ENCODE measurements at places on chromosomes 6 and 20.

- no peak for DNase-seq
Measured at GRCh38 chr20:52645822-52646221, 326.3 kb upstream of the TSHZ2 start.

GRCh38 chr6:27187231-27188060 is 60.1 kb upstream of the PRSS16 start:
- DNase-seq: peak; percentile 45

DNA sequence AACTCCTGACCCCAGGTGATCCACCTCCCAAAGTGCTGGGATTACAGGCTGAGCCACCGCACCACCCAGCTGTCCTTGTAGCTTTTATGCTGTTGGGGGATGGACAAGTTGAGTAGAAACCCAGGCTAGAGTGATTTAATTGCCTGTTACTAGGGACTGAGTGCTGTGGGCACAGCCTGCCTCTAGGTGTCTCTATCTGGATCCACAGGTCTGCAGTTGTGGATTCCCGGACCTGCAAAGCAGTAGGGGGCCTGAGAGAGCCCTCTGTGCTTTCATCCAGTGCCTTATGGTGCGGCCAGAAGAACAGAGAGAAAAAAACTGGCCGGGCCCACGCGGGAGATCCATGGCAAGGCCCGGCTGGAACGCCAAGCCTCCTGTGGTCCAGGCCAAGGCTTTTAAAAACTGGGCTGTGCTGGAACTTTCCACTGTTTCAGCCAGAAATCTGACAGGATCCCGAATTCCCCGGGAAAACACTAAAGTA is 5.2 kb downstream of the SIRPA start:
- DNase-seq: peak; percentile 74

DNA sequence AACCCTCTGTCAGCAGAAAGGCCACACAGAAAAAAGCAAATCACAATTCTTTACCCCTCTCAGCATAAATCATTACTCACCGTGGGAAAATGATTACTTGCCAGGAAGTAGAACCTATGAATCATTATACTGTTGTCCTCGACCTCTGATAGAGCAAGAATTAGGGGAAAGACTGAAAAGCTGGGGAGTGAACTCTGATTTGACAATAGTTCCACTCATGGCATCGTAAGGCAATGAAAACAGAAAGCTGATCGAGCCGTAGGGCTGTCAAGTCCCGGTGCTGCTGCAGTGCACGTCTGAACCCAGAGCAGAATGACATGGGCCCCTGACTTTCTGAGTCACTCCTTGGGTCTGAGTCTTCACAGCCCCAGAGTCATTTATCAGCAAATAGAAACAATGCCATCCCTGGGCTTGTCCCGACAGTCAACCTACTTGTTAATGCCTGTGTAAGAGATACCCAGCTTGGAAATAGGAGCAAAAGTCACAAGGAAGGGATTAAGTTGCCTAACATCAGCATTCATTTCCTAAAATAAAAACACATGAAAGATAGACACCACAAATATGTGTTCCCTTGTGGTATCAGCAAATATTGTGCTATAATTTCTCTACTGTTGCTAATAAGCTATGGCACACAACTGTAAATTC is 224.8 kb upstream of the MARCKS start:
- DNase-seq: peak; percentile 45

DNA sequence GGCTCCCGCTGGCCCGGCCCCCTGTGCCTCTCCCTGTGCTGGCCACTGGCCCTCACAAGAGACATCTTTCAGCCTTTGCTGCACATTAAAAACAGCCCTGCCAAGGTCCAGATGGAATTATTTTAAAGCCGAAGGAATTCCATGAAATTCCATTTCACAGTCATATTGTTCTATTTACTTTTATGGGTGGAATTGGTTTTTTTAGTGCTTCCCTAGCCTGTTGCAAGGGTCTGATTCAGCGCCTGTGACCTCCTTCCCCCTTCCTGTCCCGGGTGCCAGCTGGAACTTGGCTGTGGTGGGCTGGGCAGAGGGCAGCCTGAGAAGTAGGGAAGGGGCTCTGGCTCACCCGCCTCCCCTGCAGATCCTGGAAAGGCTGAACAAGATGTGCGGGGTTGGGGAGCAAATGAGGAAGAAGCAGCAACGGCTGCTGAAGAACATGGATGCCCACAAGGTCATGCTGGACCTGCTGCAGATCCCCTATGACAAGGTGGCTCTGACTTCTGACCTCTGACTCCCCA is 34.3 kb downstream of the UQCC2 start:
- no peak for DNase-seq

DNA sequence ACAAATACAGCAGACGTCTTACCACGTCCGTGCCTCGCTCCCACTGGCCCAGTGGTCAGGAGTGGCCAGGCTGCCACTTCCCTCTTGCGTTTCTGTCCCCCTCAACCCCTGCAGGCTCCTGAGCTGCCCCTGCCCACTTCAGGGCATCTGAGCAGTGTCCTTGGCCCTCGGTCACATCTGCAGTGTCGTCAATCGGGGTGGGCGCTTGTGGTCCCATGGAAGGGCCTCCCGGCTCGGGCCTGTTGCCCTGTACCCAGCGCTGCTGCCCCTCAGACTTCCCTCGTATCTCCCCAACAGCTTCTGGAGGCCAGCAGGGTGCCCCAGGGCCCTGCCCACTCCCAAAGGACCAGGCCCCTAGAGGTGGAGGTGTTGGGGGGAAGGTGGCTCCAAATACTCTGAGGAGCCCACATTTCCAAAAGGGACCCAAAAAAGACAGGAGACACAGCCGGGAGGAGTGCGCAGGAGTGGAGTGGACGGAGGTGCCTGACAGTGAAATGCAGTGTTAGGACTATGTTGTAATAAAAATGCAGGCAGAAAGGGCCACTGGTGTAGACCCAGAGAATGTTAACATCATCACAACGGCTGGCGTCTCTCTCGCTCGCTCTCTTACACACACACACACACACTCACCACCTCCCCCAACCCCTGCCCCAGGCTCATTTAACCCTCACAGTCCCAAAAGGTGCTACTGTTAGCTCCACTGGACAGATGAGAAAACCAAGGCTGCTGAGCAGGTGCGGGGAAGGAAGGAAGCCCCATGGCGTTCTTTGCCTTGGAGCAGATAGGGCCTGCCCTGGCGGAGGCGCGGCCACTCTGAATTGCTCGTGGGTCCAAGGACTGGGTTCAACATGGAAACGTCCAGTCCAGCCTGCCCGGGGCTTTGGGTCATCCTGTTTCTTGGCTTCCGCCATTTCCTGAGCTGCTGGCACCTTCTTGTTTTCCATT is 343.9 kb downstream of the ZFAND3 start:
- no peak for DNase-seq

DNA sequence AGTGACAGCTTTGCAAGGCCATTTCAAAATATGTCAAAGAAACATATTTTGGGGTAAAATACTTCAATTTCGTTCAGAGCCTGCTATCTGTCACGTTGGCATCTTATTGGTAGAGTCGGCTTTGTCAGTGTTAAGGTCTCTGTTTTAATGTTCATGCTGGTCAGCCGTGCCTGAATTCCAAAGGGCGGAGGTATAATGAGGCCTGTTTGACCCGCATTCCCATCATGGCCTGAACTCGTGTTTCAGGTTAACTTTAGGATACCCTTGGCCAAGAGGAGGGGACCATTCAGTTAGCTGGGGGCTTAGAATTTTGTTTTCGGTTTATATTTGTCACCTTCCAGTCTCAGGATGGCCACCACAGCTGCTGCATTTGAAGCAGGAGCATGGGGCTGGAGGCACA is 236.4 kb downstream of the NFATC2 start:
- DNase-seq: no peak

- no peak for DNase-seq
Measured at GRCh38 chr20:8082025-8082424, 50.0 kb upstream of the PLCB1 start.

GRCh38 chr6:74597266-74597665 is 608.6 kb downstream of the COL12A1 start:
- no peak for DNase-seq

DNA sequence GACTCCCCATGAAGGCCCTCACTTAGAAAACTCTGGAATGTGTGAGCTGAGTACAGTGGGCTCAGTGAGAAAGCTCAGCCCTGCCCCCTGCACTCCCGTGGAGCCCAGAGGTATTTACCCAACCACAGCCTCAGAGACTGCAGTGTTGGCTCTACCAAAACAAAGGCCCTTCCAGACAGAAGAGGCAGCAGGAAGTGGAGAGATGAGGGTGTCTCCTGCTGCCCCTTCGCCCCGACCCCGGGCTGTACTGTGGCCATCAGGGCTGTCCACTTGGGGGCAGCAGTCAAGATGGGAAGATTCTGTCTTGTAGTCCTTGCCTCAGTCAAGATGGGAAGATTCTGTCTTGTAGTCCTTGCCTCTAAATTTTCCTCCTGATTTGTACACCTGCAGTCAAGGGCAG is 341.3 kb downstream of the TAF4 start:
- DNase-seq: peak; percentile 27

GRCh38 chr6:134217798-134218140 is 100.1 kb downstream of the SGK1 start:
- no peak for DNase-seq

GRCh38 chr6:20379231-20379630 is 22.4 kb upstream of the E2F3 start:
- DNase-seq: no peak

- DNase-seq: peak; percentile 12
Measured at GRCh38 chr20:53489528-53489927, 104.1 kb downstream of the ZNF217 start.

DNA sequence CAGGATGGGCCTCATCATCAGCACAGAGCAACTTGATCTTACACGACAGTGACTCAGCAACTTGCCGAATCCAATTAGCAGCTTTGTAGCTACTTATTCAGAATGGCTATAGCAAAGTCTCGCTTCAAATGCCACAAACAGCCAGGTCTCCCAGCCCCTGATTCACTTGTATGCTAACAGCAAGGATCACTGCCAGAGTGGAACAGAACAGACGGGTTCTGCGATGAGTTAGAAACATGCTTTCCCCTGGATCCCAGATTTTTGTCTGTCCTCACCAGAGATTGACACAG is 254.4 kb downstream of the NRN1 start:
- DNase-seq: no peak

- DNase-seq: no peak
Measured at GRCh38 chr6:114140416-114140815, 169.5 kb upstream of the HDAC2 start.

- peak; percentile 51 for DNase-seq
Measured at GRCh38 chr20:62929051-62929538, 2.8 kb upstream of the DIDO1 start.

GRCh38 chr6:74166849-74167248 is 470.8 kb downstream of the CD109 start:
- DNase-seq: no peak

GRCh38 chr6:56958481-56958880 is 3.6 kb downstream of the BEND6 start:
- DNase-seq: no peak

- no peak for DNase-seq
Measured at GRCh38 chr6:56144538-56145324, 102.6 kb downstream of the COL21A1 start.

DNA sequence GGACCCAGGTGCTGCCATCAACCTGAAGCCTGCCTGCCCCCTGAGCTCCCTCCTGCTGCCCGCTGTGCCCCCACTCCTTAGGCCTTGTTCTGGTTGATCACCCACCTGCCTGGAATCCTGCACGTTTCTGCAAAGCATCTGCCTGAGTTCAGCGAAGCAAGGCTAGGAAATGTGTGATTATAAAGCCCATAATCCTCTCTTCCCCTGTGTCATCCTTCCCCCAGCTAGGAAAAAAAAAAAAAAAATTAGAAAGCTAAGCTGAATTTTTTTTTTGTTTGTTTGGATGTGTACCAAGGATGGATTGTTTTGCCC is 93.2 kb downstream of the FOXA2 start:
- DNase-seq: no peak

- no peak for DNase-seq
Measured at GRCh38 chr6:112007254-112007653, 46.6 kb upstream of the CCN6 start.

DNA sequence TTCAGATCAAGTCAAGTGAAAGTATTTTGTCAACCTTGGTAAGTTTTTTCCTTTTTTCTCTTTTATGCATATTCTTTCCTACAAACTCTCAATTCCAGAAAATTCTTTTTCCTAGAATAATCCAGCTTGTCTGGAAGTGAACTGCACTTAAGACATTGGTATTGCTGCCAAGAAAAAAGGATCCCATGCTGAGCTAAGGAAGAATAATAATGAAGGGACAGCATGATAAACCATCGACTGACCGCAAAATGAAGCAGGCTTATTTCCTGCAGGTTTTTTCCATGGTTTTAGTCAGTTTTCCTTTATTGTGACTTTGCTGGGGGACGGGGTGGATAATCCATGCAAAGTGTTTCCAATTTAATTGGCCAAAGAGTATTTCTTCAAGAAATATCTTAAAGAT is 857.6 kb upstream of the SLC35B3 start:
- DNase-seq: no peak

GRCh38 chr6:33828452-33828763 is 24.6 kb upstream of the MLN start:
- DNase-seq: no peak

GRCh38 chr6:1949538-1949937 is 295.9 kb downstream of the GMDS start:
- no peak for DNase-seq

- no peak for DNase-seq
Measured at GRCh38 chr6:33790379-33790778, 1.4 kb upstream of the LEMD2 start.

DNA sequence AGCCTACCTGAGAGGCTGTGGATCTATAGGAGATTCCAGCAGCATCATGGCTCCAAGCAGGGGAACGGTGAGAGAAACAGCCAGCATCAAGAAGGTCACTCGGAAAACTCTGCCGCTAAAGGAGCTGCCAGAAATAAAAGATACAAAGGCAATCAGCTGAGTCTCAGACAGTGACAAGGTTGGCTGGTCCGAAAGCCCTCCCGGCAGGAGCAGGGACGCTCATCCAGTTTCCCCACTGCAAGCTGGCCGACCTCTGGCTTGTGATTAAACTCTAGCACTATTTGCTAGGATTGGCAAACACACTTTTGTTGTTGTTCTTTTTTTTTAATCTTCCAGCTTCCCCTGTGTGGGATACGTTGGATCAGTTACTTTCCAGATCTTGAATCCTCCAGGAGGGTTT is 8.7 kb downstream of the APMAP start:
- no peak for DNase-seq

DNA sequence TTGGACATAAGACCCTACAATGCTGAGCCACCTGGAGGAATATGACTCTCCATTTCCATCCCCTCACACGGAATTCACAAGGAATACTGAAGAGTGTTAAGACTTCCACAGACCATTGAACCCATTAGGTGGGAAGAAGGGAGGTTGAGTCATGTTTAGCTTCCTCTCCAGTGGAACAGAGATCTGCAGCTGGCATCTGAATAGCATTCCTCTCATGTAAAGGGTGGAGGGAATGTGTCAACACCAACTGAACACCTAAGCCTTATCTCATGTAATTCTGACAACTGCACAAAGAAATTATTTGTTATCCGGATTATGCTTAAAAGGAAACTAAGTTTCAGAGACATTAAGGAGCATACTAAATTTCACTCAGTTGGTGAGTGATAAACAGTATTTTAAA is 705.9 kb downstream of the MAFB start:
- no peak for DNase-seq

GRCh38 chr6:23174781-23175361 is 605.5 kb downstream of the HDGFL1 start:
- peak; percentile 9 for DNase-seq

- DNase-seq: no peak
Measured at GRCh38 chr6:22421198-22421597, 124.4 kb upstream of the PRL start.

GRCh38 chr6:14647357-14647756 is 529.8 kb downstream of the CD83 start:
- no peak for DNase-seq

Data from eye (tissue), 1 donor.